ENCODE measurements at places on chromosomes 11 and 22.

DNA sequence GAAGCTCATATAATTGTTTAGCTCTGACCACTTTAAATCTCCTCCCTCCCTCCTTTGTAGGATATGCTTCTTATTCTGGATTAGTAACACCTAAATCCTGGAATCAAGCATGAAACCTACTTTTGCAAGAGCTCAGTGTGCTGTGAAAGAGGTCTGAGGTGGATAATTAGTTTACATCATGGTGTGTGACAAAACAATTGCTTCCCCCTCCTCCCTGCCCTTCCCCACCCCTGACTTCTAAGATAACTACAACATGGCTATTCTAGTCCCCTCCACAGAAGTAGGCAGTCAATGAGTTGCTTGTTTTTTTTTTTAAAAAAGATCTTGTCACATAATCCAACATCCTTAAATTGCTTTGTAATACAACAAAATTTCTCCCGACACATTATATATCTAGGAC is 314.0 kb downstream of the CADM1 start:
- no peak for DNase-seq
- H3K27ac ChIP-seq: no peak overlapping the region
- H3K36me3 ChIP-seq: no peaks in the 10 kb centered on the region
- H3K27me3 ChIP-seq: no peaks in the 10 kb centered on the region

DNA sequence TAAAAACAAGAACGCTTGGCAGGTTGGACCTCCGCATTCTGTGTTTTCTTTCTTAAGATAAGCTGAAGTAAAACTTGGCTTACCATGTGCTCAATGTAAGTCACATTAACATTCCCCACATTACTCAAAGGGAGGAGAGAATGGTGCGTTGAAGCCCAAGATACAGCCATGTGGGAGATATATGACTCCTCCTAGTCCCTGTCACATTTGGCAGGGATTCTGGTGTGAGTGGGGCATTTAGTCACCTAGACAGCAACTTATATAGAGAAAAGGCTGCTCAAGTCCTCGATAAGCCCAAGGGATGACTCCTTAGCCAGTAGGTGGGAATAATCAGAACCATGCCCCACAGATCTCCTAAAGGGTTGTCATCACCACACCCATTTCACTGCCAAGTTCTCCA is 4.6 kb downstream of the PRSS23 start:
- H3K27ac ChIP-seq: no peak overlapping the region
- H3K4me3 ChIP-seq: no peak overlapping the region
- no peak for DNase-seq
- peaks cover 8% of the 10 kb centered on the region for H3K36me3 ChIP-seq

GRCh38 chr22:39815932-39816331 is 77.6 kb downstream of the ENTHD1 start:
- H3K36me3 ChIP-seq: no peaks in the 10 kb centered on the region
- H3K27me3 ChIP-seq: no peaks in the 10 kb centered on the region
- H3K4me1 ChIP-seq: no peaks in the 10 kb centered on the region
- H3K4me3 ChIP-seq: no peak overlapping the region
- no peak overlapping the region for H3K27ac ChIP-seq

GRCh38 chr11:62728171-62728988 is at the start of gene TTC9C:
TTC9C (plus strand) TSS chr11:62728486; CDS start chr11:62728849, 363 bp downstream.
- peak within 1 kb of the TSS; percentile 96 for H3K27ac ChIP-seq
- peaks cover 21% of the 10 kb centered on the region for H3K36me3 ChIP-seq
- DNase-seq: peak; percentile 81
- H3K4me1 ChIP-seq: no peaks in the 10 kb centered on the region

DNA sequence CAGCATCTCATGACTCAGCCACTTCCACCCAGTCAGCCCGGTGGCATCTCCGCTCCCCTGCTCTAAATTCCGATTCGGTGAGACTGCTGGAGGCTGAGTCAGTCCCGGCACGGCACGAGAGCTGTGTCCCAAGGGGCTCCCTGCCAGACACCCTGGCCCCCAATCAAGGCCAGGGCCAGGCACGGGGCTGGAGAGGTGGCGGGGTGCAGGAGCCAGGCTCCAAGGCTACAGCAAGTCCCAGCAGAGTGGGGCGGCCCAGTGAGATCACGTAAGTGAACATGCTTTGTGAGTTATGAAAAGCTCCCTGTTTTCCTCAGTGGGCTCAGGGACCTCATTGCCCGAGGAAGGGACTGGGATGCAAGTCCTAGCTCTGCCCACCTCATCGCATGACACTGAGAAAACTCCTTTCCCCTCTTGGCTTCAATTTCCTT is 3.0 kb downstream of the C11orf68 start:
- no peak overlapping the region for H3K27ac ChIP-seq
- peak; percentile 71 for DNase-seq
- no peaks in the 10 kb centered on the region for H3K36me3 ChIP-seq

Data from H9 (cell line).